ENCODE measurements at places on chromosomes 1 and 21. TPM values are rescaled to one million over a fixed set of nuclear protein-coding genes. Genes with fewer than 3 reads are reported as not detected.

DNA sequence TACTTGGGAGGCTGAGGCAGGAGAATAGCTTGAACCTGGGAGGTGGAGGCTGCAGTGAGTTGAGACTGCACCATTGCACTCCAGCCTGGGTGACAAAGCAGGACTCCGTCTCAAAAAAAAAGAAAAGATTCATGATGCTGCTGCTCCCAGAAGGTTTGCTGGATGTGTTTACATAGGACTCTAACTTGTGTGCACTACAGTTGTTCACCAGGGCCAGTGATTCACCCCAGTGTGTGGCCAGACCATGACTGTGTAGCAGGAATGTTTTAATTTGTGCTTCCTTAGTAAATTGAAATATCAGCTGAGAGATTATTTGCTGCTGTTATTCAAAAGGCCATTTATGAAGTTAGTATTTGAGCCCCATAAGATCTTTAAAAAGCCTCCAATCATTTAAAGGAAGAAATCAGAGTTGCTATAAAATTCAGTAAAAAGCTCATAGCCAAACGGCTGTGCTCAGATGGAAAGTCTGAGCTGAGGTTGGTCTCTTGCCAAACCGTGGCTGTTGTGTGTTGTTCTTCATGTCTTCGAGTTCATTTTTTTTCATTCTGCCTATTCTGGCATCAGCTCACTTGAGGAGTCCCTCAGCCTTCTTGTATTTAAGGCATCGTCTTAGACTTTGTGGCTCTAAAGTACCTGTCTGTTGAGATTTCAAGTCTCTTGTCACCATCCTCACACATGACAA, 18.1 kb upstream of the PGD start:
- H3K4me3 ChIP-seq, result no peak overlapping the region
- H3K36me3 ChIP-seq, result peaks cover 40% of the 10 kb centered on the region
- no peaks in the 10 kb centered on the region for H3K27me3 ChIP-seq
- peaks cover 6% of the 10 kb centered on the region for H3K4me1 ChIP-seq
- H3K27ac ChIP-seq, result peak overlapping the region; percentile 6

GRCh38 chr1:98975113-98975512, 29.5 kb downstream of the PLPPR5 start:
- H3K4me1 ChIP-seq, result no peaks in the 10 kb centered on the region
- no peak overlapping the region for H3K27ac ChIP-seq
- DNase-seq, result peak; percentile 18

- no peaks in the 10 kb centered on the region for H3K27me3 ChIP-seq
- no peak overlapping the region for H3K4me3 ChIP-seq
- peaks cover 48% of the 10 kb centered on the region for H3K36me3 ChIP-seq
- H3K27ac ChIP-seq, result no peak overlapping the region
- no peaks in the 10 kb centered on the region for H3K4me1 ChIP-seq
- no peak for DNase-seq
Measured at GRCh38 chr1:46682064-46682463, 10.4 kb downstream of the TEX38 start.

DNA sequence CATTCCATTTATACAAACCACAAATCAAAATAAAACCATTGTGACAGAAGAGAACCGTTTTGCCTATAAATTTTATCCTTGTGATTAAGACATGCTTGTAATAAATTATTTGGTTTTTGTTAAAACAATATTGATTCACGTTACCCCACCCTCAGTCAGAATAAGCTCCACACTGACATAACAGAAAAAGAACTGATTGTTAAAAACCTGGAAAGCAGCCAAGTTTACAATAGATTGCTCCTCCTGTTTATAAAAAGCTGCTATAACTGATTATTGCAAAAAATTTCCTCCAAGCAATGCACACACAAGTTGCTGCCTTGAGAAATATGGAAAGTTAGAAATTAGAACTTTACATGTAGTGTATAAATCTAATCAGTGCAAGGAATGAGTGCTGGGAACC, 263.5 kb downstream of the SETD4 start:
- DNase-seq, result no peak
- no peak overlapping the region for H3K27ac ChIP-seq
- H3K27me3 ChIP-seq, result no peaks in the 10 kb centered on the region
- no peaks in the 10 kb centered on the region for H3K4me1 ChIP-seq
- H3K36me3 ChIP-seq, result no peaks in the 10 kb centered on the region

GRCh38 chr1:10965546-10966226, 46.8 kb upstream of the TARDBP start:
- no peak overlapping the region for H3K4me3 ChIP-seq
- peaks cover 11% of the 10 kb centered on the region for H3K27me3 ChIP-seq
- H3K27ac ChIP-seq, result peak overlapping the region; percentile 20
- peak; percentile 49 for DNase-seq

DNA sequence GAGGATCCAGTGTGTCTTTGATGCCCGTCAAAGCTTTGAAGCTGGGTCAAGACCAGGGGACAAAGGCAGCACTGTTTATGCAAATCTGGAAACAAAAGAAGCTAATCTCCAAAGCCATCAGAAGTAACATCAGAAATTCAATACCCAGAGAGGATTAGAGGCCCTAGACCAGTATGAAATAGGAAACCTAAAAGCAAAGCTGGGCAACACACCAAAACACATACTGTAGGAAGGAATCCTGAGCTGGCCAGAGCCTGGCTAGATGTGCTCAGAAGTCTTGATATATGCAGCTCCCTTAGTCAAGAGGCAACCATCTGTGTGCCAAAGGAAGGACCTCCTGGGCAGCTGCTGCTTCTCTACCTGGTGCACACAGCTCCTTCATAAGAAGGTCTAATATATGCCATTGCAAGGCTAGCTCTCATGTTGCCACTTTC, 12.3 kb downstream of the COLGALT2 start:
- H3K27me3 ChIP-seq, result no peaks in the 10 kb centered on the region
- no peak overlapping the region for H3K27ac ChIP-seq
- H3K36me3 ChIP-seq, result no peaks in the 10 kb centered on the region

- H3K27ac ChIP-seq, result no peak overlapping the region
- H3K36me3 ChIP-seq, result no peaks in the 10 kb centered on the region
- no peak overlapping the region for H3K4me3 ChIP-seq
Measured at GRCh38 chr21:36854391-36854790, 112.1 kb downstream of the HLCS start.

Gene TNNI3K
- 2.2 TPM for total RNA-seq

- no peak overlapping the region for H3K27ac ChIP-seq
- peaks cover 13% of the 10 kb centered on the region for H3K4me1 ChIP-seq
- H3K36me3 ChIP-seq, result no peaks in the 10 kb centered on the region
- H3K4me3 ChIP-seq, result no peak overlapping the region
Measured at GRCh38 chr21:34790834-34791233, 122.0 kb downstream of the CLIC6 start.

DNA sequence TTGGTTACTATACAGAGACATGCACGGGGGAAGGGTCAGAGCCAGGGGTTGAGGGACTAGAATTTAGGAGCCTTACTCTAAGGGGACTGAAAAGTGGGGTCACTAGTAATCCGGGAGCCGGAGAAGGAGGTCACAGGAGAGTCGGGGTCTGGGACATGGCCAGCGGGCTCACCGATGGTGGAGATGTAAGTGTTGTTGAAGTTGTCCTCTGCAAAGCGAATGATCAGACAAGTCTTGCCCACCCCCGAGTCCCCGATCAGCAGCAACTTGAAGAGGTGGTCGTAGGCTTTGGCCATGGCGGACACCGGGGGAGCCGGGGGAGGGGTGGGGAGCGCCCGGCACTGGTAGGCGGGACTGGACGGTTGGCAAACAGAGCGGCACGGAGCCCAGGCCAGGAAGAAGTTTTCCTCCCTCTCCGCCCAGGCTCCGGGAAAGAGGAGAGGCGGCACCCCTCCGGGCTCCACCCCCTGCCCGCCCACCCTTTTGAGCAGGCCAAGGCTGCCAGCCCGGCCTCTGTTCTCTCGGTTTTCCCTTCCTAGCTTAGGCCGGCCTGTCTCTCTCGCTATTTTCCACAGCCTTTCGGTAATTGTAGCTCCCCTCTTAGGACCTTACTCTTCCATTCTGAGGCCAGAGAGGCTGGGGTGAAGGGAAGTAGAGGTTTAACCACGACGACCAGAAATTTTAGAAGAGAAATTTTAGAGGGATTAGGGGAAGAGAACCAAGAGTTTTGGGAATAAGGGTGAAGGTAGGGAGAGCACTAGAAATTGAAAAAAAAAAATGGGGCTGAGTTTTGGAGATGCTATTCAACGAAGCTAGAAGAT, at the start of gene RAB13:
TSS of gene RAB13 (minus strand) at position 399 of the 821 bp plus-strand sequence. CDS start at position 296, 103 bp downstream.
- peak; percentile 93 for DNase-seq
- H3K4me1 ChIP-seq, result peaks cover 14% of the 10 kb centered on the region
- H3K4me3 ChIP-seq, result peak within 1 kb of the TSS; percentile 72
- peaks cover 19% of the 10 kb centered on the region for H3K36me3 ChIP-seq
- H3K27ac ChIP-seq, result peak within 1 kb of the TSS; percentile 99

- peaks cover 7% of the 10 kb centered on the region for H3K27me3 ChIP-seq
- H3K36me3 ChIP-seq, result no peaks in the 10 kb centered on the region
- no peaks in the 10 kb centered on the region for H3K4me1 ChIP-seq
- DNase-seq, result no peak
- H3K4me3 ChIP-seq, result no peak overlapping the region
- H3K27ac ChIP-seq, result no peak overlapping the region
Measured at GRCh38 chr1:232260861-232261260, 369.1 kb downstream of the SIPA1L2 start.

DNA sequence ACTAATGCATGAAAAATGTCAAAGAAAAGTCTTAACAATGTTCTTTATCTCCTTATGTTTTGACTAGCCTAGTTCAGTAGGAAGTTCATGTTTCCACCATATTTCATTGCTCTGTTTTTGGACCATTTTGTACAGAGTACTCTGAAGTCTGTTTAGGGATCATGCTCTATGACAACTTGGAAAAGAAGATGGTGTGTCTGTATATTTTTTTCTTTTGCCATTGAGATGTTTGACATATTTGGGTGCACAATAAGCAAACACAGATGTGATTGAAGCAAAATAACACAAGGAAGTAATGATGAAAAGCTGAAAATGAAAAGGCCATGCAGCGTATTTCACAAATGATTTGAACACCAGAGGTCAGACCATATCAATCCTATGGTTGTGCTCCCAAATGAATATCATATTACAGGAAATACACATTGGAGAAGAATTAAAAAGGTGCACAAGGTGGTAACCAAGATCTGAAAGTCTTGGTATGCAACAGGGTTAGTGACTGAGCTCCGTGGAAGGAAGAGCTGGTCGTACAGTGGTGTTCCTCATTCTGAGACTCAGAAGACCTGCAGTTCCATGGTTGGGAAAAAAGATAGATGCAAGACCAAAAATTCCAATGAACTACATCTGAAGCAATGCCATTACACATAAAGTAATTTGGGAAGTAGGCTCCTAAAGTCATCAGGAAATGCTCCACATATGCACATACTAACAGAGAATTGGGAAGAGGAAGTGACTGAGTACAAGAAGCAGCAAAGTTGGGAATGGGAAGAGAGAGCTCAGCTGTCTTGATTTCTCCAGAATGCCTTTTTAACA, 463.5 kb downstream of the LMO4 start:
- H3K36me3 ChIP-seq, result no peaks in the 10 kb centered on the region
- H3K4me3 ChIP-seq, result no peak overlapping the region
- no peaks in the 10 kb centered on the region for H3K27me3 ChIP-seq
- peak; percentile 9 for DNase-seq

DNA sequence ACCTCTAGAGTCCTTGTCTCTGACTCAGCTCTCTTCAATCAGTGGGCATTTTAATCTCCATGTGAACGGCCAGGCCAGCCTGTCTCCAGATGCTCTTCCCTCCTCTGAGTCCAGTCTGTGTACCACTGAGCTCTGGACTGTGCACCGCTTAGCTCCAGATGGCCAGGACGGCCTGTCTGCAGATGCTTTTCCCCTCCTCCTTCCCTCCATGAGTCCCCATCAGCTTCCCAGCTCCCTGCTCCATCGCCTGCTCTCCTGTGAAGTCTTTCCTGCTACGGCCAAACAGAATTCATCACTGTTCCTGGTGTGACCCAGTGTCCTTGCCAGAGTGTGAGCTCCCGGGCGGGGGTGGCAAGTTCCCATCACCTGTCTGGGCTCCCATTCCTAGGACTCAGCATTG, 42.0 kb downstream of the STUM start:
- no peak overlapping the region for H3K27ac ChIP-seq
- H3K27me3 ChIP-seq, result no peaks in the 10 kb centered on the region
- no peak for DNase-seq
- H3K4me3 ChIP-seq, result no peak overlapping the region
- no peaks in the 10 kb centered on the region for H3K36me3 ChIP-seq

Gene NOS1AP
- total RNA-seq, result 0.40 TPM

DNA sequence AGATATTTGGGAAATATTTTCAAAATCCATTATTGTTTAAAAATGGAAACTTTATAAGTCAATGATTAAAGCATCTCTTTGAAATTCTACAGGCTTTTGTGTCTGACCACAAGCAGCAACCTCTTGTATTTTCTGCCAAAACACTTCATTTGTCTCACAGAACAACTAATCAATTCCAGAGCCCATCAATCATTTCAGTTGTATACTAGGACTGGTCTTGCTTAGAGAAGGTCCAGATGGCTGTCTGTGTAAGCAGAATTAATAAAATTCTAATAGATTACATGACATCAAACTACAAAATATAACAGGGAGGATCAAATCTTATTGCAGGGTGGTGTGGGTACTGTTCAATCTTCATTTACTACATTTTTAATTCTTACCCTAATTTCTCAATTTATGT, 76.4 kb downstream of the ACBD6 start:
- H3K27ac ChIP-seq, result no peak overlapping the region
- no peaks in the 10 kb centered on the region for H3K4me1 ChIP-seq
- no peaks in the 10 kb centered on the region for H3K36me3 ChIP-seq
- H3K4me3 ChIP-seq, result no peak overlapping the region

- H3K4me1 ChIP-seq, result no peaks in the 10 kb centered on the region
- H3K27ac ChIP-seq, result no peak overlapping the region
- no peak for DNase-seq
- H3K36me3 ChIP-seq, result no peaks in the 10 kb centered on the region
- no peaks in the 10 kb centered on the region for H3K27me3 ChIP-seq
- H3K4me3 ChIP-seq, result no peak overlapping the region
Measured at GRCh38 chr1:66172272-66172671, 361.7 kb upstream of the SGIP1 start.

DNA sequence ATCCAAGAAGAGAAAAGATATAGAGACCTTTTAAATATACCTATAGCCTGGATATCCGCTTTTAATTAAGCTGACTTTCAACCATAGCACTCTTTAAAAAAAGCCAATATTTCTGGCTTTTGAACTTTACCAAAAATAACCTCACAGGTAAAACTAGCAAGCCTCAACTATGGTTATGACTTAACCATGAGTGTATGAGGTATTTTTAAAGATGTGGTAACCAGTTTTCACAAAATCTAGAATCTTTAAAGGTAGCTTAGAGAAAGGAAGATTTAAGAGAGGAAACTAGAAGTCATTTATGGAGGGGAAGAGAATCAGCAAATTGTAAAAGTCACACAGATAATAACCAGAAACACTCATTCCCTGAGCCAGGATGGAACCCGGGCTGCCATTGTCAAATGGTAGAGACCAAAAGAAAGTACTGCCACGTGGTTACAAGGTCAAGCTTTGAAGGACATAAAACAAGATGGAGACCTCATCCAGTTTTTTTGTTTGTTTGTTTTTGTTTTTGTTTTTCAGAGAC, 288.4 kb upstream of the RGS18 start:
- no peak for DNase-seq
- no peak overlapping the region for H3K4me3 ChIP-seq

Gene TRABD2B
- total RNA-seq, result 1.1 TPM

- no peaks in the 10 kb centered on the region for H3K36me3 ChIP-seq
- DNase-seq, result no peak
- H3K27me3 ChIP-seq, result peaks cover 5% of the 10 kb centered on the region
- H3K4me1 ChIP-seq, result no peaks in the 10 kb centered on the region
- no peak overlapping the region for H3K27ac ChIP-seq
- no peak overlapping the region for H3K4me3 ChIP-seq
Measured at GRCh38 chr1:147109041-147109440, 63.2 kb downstream of the PRKAB2 start.

Gene SPATA46
- total RNA-seq, result not detected

Gene HAO2
- 0.13 TPM for total RNA-seq
